Vagina (tissue), 2 donors: ENCODE measurements at places on chromosomes 3 and 15. TPM values are rescaled to one million over a fixed set of nuclear protein-coding genes. Genes with fewer than 3 reads are reported as not detected.

Gene CFAP100
- total RNA-seq = not detected

Gene ANKRD63
- total RNA-seq = not detected

Gene SLC24A5
- total RNA-seq = not detected

Gene LTK
- total RNA-seq = 1.5 TPM
